ENCODE measurements at places on chromosomes 13 and 19. TPM values are rescaled to one million over a fixed set of nuclear protein-coding genes. Genes with fewer than 3 reads are reported as not detected.

- H3K4me1 ChIP-seq: no peaks in the 10 kb centered on the region
- DNase-seq: no peak
Measured at GRCh38 chr13:97124915-97125809, 97.0 kb upstream of the MBNL2 start.

DNA sequence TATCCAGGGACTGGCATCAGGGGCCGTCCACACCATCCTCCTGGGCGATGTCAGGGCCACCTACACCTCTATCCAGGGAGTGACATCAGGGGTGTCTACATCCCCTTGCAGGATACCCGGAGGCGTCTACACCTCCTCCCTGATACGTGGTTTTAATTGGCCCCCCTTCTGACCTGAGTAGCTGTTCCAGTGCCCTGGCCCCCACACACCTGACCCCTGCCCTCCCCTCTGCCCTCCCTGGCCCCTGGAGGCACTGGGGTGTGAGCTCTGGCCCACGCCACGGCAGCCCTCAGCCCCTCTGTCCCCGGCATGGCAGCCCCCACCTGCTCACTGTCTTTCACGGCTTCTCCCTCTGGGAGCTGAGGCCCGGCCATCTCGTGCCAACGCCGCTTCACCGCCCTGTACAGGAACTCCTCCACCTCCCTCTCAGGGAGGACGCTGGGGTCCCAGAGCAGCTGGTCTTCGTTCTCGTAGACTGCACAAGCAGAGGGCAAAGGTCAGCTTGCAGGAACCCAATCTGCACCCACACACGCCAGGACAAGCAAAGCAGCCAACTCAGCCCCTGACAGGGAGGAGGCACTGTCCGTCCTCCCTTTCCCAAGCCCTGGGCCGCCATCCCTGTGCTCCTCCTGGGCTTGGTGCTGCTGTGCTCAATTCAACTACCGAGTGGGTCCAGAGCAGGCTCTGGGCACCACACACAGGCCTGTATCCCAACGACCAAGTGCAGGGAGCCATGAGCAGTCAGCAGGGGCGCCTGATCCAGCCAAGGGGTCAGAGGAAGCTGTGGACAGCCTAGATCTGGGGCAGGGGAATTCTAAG lies 22.2 kb upstream of the PLPP2 start:
- peaks cover 29% of the 10 kb centered on the region for H3K36me3 ChIP-seq
- no peak overlapping the region for H3K4me3 ChIP-seq
- peaks cover 11% of the 10 kb centered on the region for H3K4me1 ChIP-seq
- no peak for DNase-seq
- no peak overlapping the region for H3K27ac ChIP-seq
- no peaks in the 10 kb centered on the region for H3K27me3 ChIP-seq

DNA sequence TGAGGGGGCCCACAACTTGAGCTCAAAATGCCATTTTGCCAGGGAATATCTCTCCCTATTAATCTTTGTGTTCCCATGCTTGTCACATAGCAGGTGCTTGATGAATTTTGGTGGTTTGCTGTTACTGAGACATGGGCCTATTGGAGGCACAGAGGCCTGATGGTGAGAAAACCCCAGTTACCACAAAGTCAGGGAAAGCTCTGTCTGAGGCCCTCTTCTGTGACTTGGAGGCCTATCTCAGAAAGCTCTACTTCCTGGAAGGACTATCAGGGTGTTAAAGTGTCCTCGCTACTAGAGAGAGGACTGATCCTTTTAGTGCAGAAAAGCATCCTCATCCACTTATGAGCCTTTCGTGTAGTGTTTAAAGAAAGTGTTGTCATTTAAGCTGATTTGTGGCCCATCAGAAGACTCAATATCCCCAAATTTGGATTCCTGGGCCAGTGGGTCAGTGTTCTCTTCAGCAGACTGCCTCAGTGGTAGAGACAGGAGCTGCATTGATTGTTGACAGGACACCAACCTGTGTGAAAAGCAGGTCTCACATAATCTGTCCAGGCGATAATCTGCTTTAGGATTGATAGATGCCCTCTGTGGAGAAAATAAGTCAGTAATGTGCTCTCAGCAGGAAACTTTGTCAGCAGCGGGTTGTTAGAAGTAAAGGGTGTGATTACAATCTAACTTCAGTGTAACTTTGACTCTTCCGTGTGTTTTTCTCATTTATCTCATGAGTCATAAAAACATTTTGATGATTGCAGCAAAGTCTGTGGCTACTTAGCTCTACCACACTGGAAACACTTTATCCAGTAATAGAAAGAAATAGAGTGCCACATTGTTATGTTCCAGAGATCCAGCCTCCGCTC lies 121.0 kb downstream of the AKAP11 start:
- H3K27ac ChIP-seq: peak overlapping the region; percentile 81
- H3K27me3 ChIP-seq: peaks cover 7% of the 10 kb centered on the region
- H3K36me3 ChIP-seq: no peaks in the 10 kb centered on the region
- DNase-seq: peak; percentile 51

The PALM gene
- polyA plus RNA-seq: not detected

GRCh38 chr13:41502673-41503072 lies 45.3 kb downstream of the RGCC start:
- no peak overlapping the region for H3K4me3 ChIP-seq
- DNase-seq: no peak
- no peaks in the 10 kb centered on the region for H3K36me3 ChIP-seq
- no peak overlapping the region for H3K27ac ChIP-seq

GRCh38 chr13:98201984-98202383 lies 24.9 kb upstream of the RNF113B start:
- no peak overlapping the region for H3K4me3 ChIP-seq
- peak overlapping the region; percentile 30 for H3K27ac ChIP-seq
- H3K36me3 ChIP-seq: no peaks in the 10 kb centered on the region

DNA sequence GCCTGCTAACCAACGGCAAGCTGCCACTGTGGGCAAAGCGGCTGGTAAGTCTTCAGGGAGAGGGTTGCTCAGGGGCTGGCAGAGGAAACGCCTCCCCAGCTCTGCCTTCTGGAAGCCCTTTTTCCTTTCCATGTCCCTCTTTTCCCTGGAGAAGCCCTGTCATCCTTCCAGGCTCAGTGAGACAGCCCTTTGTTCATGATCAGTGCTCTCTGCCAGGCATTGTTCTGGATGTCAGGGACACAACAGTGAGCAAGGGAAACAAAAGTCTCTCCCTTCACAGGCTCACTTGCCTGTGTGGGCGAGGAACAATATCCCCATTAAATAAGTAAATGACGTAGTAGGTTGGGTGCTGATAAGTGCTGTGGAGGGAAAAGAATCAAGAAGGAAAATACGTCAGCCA lies 13.9 kb upstream of the OVOL3 start:
- H3K4me1 ChIP-seq: no peaks in the 10 kb centered on the region
- DNase-seq: no peak
- H3K27ac ChIP-seq: no peak overlapping the region
- H3K4me3 ChIP-seq: no peak overlapping the region

- H3K36me3 ChIP-seq: no peaks in the 10 kb centered on the region
- no peak overlapping the region for H3K27ac ChIP-seq
- DNase-seq: no peak
Measured at GRCh38 chr13:57813651-57814050, 182.1 kb downstream of the PCDH17 start.

DNA sequence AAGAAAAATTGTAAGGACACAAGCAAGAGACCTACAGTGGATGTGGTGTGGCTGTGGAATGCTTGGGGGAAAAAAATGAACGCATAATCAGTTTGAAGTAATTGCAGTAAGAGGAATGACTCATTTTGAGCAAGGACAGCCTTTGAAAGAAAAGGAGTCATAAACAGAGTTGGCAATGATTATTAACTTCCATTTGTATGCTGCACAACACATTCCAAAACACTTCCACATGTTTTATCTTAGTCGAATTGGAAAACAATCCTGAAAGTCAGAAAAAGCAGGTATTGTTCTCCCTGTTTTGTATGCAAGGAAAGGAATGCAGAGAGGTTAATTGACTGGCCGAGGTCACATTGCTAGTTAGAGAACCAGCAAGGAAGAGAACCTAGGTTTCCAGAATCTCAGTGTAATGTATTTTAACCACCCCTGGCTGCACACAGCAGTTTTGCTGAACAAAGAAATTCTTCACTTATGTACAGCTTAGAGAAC lies 630.0 kb upstream of the MIR17HG start:
- no peaks in the 10 kb centered on the region for H3K36me3 ChIP-seq
- no peak overlapping the region for H3K4me3 ChIP-seq
- H3K27ac ChIP-seq: no peak overlapping the region
- no peaks in the 10 kb centered on the region for H3K4me1 ChIP-seq
- DNase-seq: no peak

GRCh38 chr19:48560095-48560530 lies 8.1 kb downstream of the SULT2B1 start:
- no peak overlapping the region for H3K27ac ChIP-seq
- no peaks in the 10 kb centered on the region for H3K36me3 ChIP-seq
- no peak overlapping the region for H3K4me3 ChIP-seq
- no peak for DNase-seq

DNA sequence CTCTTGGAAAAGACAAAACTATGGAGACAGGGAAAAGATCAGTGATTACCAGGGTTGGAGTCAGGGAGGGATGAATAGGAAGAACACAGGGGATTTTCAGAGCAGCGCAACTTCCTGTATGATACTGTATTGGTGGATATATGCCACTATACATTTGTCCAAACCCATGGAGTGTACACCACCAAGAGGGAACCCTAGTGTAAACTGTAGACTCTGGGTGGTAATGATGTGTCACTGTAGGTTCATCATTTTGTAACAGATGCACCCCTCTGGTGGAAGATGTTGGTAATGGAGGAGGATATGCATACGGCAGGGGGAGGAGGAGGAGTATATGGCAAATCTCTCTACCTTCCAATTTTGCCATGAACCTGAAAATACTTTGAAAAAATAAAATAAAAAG lies 68.1 kb downstream of the UFM1 start:
- no peak overlapping the region for H3K27ac ChIP-seq
- H3K36me3 ChIP-seq: no peaks in the 10 kb centered on the region
- no peaks in the 10 kb centered on the region for H3K4me1 ChIP-seq
- no peak overlapping the region for H3K4me3 ChIP-seq
- no peaks in the 10 kb centered on the region for H3K27me3 ChIP-seq

DNA sequence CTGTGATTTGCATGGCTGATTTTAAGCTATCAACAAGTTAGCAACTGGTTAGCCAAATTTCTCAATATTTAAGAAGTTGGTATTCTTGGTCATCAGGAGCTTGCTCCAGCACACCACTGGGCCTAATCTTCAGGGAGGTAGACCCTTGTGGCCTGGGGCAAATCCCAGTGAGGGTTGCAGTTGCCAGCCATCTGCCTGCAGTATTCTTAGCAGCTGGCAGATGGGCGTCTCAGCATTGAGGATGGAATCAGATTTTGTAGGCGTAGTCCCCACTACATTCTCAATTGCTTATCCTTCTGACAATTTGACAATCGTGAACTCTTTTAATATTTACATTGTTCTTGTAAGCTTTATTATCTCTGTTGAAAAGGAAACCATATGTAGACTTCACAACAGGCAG lies 1266.2 kb downstream of the SLITRK5 start:
- DNase-seq: no peak
- no peaks in the 10 kb centered on the region for H3K27me3 ChIP-seq
- no peak overlapping the region for H3K27ac ChIP-seq
- H3K36me3 ChIP-seq: no peaks in the 10 kb centered on the region
- H3K4me3 ChIP-seq: no peak overlapping the region

- no peaks in the 10 kb centered on the region for H3K36me3 ChIP-seq
- H3K4me3 ChIP-seq: no peak overlapping the region
- no peak overlapping the region for H3K27ac ChIP-seq
- no peaks in the 10 kb centered on the region for H3K27me3 ChIP-seq
- DNase-seq: no peak
- H3K4me1 ChIP-seq: no peaks in the 10 kb centered on the region
Measured at GRCh38 chr13:89688918-89689317, 1658.6 kb upstream of the MIR17HG start.

The C19orf85 gene
- polyA plus RNA-seq: not detected

DNA sequence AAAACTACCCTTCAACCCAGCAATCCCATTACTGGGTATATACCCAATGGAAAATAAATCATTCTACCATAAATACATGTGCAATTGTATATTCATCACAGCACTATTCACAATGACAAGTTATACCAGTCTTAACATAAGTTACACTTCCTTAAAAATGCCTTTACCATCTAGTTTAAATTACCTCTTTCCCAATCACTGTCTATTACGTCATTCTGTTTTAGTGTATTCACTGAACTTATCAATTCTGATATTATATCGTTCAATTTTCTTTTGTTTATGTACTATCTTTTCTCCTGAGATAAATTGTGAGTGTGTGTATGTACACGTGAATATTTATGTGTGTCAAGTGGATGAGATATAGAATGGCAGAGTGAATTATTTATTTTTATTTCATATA lies 1416.8 kb downstream of the OLFM4 start:
- no peak overlapping the region for H3K4me3 ChIP-seq
- H3K27ac ChIP-seq: no peak overlapping the region
- no peaks in the 10 kb centered on the region for H3K4me1 ChIP-seq
- DNase-seq: no peak
- H3K36me3 ChIP-seq: no peaks in the 10 kb centered on the region
- H3K27me3 ChIP-seq: no peaks in the 10 kb centered on the region

The C13orf42 gene
- not detected for polyA plus RNA-seq

The ZNF491 gene
- 1.1 TPM for polyA plus RNA-seq

- H3K27ac ChIP-seq: no peak overlapping the region
- no peak overlapping the region for H3K4me3 ChIP-seq
- no peaks in the 10 kb centered on the region for H3K36me3 ChIP-seq
- peaks cover 16% of the 10 kb centered on the region for H3K4me1 ChIP-seq
- no peak for DNase-seq
Measured at GRCh38 chr19:49844138-49845095, 6.5 kb upstream of the PTOV1 start.

GRCh38 chr13:98768522-98768921 lies 16.1 kb upstream of the SLC15A1 start:
- no peak for DNase-seq
- no peak overlapping the region for H3K27ac ChIP-seq
- H3K36me3 ChIP-seq: no peaks in the 10 kb centered on the region

The ZDHHC20 gene
- 67.7 TPM for polyA plus RNA-seq

- peaks cover 10% of the 10 kb centered on the region for H3K27me3 ChIP-seq
- H3K27ac ChIP-seq: no peak overlapping the region
- peaks cover 7% of the 10 kb centered on the region for H3K4me1 ChIP-seq
- H3K4me3 ChIP-seq: no peak overlapping the region
- peaks cover 3% of the 10 kb centered on the region for H3K36me3 ChIP-seq
- DNase-seq: no peak
Measured at GRCh38 chr13:42334329-42334706, 62.4 kb downstream of the AKAP11 start.

All from immature natural killer cell (primary cell).